ENCODE measurements at places on chromosomes 3 and 15.

GRCh38 chr3:192825657-192826200 is 91.9 kb downstream of the MB21D2 start:
- DNase-seq, result no peak

DNA sequence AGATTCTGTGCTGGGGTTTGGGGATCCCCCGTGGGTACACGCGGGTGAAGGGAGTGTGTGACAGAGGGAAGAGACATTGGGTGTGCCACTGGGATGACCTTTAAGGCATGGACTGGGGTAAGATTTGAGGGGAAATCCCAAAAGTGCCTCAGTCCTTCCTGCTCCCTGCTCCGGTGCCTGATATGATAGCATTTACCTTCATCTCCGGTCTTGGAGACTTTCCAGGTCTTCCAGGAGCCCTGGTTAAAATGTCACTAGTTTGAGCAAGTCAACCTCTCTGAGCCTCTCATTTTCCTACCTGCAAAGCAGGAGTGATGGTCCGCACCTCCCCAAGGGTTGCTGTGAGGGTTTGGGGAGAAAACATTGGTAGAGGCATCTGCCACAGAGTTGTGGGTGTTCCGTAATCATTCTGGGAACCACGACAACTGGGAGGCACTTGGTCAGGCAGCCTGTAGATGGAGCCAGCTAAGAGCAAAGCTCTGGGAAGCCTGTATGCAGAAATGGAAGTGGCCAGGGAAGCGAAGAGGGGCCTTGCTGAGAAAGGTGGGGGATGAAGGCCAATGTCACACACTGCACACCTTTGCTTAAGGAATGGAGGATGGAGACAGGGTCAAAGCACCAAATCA is 33.9 kb upstream of the KIF23 start:
- no peak for DNase-seq

DNA sequence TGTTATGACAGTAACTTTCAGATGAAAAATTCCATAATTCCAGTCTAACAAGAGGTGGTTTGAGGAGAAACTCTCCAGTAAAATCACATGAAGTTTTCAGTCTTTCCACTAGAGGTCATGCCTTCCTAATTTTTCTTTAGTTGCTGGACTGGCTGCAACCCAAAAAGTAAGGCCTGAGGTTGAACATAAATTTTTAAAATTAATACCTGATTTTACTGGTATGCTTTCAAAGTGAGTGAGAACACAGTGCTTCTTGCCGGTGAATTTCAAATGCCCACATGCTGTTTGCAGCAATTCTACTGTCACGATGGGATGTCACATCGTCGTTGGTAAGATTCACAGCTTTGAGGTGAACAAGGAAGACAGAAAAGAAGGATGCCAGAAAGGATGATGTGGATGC is 89.0 kb upstream of the FGF12 start:
- peak; percentile 29 for DNase-seq

GRCh38 chr3:57961177-57961827 is 46.9 kb upstream of the FLNB start:
- DNase-seq, result no peak

- DNase-seq, result no peak
Observed at GRCh38 chr3:188267790-188268335, 113.9 kb downstream of the LPP start.

DNA sequence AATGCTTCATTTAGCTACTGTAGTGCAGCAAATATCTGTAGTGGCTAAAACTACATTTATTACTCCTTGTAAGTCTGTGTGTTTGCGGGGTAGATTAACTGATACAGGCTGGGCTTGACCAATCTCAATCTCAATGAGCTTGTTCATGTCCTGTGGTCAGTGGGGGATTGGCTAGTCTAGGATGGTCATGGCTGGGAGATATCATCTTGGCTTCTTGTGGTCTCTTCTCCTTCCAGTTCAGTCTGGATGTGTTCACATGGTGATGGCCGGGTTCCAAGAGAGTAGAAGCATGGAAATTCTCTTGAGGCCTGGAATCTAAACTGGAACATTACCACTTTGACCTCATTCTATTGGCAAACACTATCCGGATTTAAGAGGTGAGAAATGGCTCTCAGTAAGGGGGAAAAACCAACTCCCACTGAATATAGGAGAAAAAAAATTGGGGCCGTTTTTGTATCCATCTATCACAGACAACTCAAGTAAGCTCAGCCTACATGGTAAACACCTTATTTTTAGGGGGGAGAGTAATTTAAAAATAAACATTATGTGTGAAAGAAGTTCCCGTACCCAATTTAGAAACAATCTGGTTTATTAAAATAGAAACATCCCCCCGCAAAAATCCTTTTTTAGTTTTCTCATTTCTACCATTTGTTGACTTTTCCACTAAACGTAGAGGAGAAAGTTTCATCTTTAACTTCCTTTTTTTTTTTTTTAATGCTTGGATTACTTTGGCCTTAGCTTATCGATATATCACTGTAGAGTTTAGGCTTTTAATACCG is 284.9 kb upstream of the TBC1D5 start:
- DNase-seq, result no peak

- no peak for DNase-seq
Observed at GRCh38 chr15:96121086-96121920, 209.2 kb upstream of the NR2F2 start.

- DNase-seq, result no peak
Observed at GRCh38 chr3:66692042-66692765, 191.4 kb upstream of the LRIG1 start.

GRCh38 chr3:197942956-197943556 is 6.9 kb upstream of the RPL35A start:
- DNase-seq, result peak; percentile 10

GRCh38 chr3:14137004-14137403 is 12.2 kb downstream of the TMEM43 start:
- DNase-seq, result no peak

DNA sequence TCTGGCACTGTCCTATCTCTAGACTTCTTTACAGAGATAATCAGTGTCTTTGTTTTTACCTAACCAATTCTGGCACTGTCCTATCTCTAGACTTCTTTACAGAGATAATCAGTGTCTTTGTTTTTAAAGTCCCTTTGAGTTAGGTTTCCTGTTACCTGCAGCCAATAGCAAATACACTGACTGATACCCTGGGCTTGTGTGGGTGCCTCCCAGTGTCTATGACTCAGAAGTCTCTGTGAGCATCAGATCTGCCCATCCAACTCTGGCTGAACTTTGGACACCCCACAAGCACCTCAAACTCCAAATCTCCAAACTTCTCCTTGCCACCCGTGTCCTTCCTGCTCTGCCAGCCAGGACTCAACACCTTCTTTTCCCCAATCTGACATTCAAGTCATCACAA is 30.4 kb downstream of the SLC41A3 start:
- no peak for DNase-seq

GRCh38 chr15:78047761-78048627 is 29.5 kb downstream of the TBC1D2B start:
- DNase-seq, result no peak

GRCh38 chr15:54789376-54789775 is 407.4 kb downstream of the RSL24D1 start:
- no peak for DNase-seq

DNA sequence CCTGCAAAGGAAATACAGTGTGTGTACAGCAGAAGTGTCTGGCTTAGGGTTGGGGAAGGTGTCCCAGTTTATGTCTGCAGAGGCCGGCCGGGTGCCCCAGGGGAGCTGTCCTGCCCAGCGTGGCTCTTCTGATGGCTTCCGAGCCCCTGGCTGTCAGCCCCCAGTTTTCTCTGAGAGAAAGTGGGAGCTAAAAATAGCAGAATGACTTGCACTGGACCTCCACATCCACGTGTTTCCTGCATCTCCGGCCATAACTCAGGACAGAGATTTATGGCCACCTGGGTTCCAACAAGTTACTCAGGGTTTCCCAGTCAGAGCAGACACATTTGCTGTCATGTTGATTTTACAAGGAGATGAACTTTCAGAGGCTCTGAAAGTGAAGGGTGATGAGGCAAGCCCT is 192.0 kb downstream of the ATP10A start:
- no peak for DNase-seq

GRCh38 chr15:75659928-75660645 is 12.4 kb downstream of the SNX33 start:
- DNase-seq, result no peak

DNA sequence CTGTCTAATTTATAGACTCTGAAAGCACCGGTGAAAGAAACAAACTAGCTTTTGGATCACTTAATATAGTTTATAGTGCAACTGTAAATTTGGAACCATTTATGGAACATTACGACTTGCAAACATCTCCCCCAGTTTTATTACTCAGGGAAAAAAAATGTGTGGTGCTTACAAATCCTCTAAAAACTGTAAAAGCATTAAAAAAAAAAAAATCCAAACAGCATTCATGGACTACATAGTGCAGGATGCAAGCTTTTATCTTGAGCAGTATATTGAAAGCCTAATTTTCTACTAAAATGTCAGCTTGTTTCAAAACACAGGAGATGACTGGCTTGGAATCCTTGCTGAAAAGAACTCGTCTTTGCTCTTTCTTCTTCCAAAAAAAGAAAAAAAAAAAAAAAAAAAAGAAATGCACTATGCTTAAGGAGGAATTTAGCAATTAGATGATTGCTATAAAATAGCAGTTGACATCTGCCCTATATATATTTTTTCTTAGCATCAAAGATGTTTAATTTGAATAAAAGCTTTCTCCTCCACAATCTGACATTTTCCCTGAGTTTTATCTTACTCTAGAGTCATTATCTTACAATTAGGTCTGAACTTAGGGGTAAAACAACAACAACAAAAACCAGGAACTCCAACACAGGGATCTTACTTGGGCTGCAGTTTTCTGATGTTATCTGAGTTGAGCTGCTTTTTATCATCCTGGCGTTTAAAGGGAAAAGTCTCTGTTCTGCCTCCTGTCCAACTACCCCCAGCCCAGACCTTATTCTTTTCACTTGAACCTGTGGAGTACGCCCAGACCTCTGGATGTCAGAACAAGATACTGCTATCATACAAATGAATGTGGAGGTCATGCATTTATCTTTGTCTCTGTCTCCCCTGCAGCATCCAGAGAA is 62.6 kb upstream of the PDZRN3 start:
- DNase-seq, result no peak

DNA sequence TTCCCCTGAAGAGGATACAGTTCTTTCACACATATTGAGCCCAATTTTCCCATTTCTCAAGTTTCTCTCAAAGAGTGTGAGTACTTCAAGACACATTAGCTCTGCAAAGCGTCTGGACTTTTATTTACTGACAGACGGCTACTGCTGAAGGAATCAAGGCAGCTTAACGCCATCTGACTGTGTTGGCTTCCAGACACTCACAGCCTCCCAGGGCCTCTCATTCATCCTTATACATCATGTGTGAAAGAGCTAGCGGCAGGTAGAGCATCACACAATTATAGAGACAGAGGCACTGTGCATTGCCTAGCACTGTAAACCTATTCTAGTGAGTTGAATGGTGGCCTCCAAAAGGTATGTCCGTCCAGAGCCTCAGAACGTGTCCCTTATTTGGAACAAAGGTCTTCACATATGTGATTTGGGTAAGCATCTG is 284.1 kb upstream of the STT3B start:
- no peak for DNase-seq

DNA sequence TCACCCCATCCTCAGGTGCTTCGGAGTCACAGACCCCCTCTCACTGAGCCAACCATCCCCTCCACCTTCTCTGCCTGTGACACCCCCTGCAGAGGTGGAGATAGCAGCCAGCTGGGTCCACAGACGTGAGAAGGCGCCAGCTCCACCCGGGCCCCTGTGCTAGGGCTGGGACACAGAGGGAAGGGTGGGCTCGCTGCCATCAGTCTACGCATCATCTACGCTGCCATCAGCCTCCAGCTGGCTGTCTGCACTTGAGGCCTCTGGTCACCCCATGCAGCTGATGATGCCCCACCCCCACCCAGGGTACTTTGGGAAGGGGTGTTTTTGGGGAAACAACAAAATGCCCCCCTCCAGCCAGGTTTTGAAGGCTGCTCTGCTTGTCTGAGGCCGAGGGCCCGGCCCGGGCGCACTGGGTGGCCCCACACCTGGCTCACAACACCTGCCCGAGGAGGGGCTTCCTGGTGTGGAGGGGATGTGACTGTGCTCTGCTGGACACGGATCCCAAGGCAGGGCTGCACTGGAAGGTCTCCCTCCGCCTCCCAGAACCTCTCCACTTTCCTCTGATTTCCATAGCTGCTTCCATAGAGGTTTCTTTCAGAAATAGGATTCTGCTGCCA is 163.4 kb upstream of the IQSEC1 start:
- DNase-seq, result no peak

DNA sequence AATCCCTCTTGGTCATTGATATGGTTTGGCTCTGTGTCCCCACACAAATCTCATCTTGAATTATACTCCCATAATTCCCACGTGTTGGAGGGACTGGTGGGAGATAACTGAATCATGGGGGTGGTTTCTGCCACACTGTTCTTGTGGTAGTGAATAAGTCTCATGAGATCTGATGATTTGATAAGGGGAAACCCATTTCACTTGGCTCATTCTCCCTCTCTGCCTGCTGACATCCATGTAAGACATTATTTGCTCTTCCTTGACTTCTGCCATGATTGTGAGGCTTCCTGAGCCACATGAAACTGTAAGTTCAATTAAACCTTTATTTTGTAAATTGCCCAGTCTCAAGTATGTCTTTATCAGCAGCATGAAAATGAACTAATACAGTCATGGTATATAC is 106.9 kb upstream of the UBP1 start:
- no peak for DNase-seq

- no peak for DNase-seq
Observed at GRCh38 chr3:39978308-39978707, 168.9 kb downstream of the MYRIP start.

DNA sequence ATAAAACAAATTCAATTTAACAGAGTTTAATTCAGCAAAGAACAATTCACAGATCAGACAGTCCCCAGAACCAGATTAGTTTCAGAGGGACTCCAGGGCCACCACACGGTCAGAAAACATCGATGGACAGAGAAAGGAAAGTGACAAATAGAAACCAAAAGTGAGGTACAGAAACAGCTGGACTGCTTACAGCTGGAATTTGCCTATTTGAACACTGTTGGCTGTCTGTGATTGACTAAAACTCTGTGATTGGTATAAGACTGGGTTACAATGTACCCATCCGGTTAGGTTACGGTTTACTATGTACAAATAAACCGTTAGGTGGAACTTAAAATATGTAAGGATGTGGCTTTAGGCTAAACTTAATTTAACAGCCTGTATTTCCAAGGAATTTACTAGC is 30.3 kb downstream of the MOBP start:
- no peak for DNase-seq

DNA sequence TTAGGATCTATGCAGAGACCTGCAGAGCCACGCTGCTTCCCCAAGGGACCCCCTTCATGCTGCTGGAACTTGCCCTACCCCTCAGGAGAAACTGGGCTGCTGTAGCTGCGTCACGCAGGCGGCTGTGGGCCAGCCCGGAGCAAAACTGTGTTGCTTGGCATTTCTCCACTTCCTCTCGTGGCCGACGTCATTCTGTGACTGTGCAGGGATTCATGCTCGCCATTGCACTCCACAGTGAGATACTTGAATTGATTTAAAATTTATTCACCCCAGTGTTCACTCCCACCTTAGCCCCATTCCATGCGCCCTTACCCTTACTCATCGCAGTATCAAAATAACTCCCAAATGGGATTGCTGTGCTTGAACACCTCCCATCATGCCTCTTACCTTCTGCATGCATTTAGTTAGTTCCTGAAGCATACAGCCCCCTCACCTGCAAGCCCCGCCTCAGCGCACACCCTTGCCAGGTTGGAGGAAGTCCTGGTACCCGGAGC is 45.7 kb downstream of the TMEM44 start:
- no peak for DNase-seq

All from brain pericyte (primary cell).